T-helper 2 cell treated with Interferon-gamma antibody and Interleukin-4, amounts not matched to agents 5 μg/mL and 100 μg/mL, for 36 hours (primary cell): ENCODE measurements at places on chromosomes 4 and X.

GRCh38 chr4:174604198-174604597 is 81.9 kb upstream of the HPGD start:
- no peak for DNase-seq

GRCh38 chr4:72418458-72418857 is 150.6 kb downstream of the ADAMTS3 start:
- no peak for DNase-seq

DNA sequence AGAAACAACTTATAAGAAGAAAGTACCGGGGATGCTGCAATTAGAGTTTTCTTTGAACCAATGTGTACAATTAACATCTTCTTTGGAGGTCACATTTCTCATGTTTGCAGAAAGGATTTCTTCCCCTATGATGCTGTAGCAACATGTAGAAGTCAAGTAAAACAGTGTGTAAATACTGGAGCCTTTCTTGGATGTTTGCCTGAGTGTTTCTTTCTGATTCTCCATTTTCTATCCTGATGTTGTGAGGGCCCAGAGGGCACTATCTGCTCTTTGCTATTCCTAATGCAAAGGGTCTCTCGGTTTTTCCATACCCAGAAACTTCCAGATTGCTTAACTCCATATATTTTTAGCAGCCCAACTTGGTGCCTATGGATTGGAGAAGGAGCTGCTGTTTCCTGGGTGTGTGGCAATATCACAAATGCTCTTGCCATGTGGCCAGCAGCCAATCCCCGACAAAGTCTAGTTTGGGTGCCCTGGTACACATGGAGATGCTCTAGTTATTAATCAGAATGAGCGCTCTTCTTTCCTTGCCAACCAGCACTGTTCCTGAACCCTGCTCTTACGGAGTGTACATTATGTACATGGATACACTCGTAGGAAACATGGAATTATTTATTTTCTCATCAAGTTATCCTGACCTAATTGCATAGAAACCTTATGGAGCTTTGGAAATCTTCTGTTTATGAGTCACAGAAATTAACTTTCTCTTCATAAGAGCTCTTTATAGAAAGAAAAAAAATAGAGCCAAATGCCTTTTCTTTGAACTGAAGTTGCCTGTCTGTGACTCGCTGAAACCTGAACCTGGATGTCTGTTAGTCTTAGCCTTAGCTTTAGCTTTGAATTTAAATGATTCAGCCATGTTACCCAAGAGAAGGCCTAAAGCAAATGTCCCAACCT is 67.0 kb upstream of the GPC4 start:
- no peak for DNase-seq

DNA sequence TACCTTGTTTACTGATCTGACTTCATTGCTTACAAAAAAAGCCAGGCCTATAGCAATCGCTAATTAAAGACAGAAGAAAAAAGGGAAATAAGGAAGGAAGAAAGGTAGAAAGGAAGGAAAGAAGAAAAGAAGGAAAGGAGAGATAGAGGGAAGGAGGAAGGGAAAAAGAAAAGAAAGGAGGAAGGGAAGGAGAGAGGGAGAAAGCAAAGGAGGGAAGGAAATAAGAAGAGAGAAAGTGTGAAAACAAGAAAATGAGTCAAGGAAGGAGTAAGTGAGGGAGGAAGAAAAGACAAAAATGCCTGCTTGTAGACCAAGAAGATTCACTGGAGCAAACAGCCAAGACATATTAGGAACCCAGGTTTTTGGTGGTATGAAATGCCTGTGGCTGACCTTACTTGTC is 57.0 kb upstream of the MAGEB16 start:
- DNase-seq, result no peak
